Adipose tissue (tissue), 3 donors: ENCODE measurements at places on chromosomes 5 and 9. TPM values are rescaled to one million over a fixed set of nuclear protein-coding genes. Genes with fewer than 3 reads are reported as not detected.

Gene SLC36A3
- not detected for polyA plus RNA-seq

Gene LCN6
- polyA plus RNA-seq = 39.0 TPM

Gene UBE2B
- polyA plus RNA-seq = 49.6 TPM

Gene EGFL7
- polyA plus RNA-seq = 158 TPM

Gene SCGB3A2
- not detected for polyA plus RNA-seq

Gene FOXI1
- 0.24 TPM for polyA plus RNA-seq

Gene PRRT1B
- 0.82 TPM for polyA plus RNA-seq

Gene NXNL2
- 0.39 TPM for polyA plus RNA-seq

Gene SPATA31C1
- not detected for polyA plus RNA-seq

Gene DCTN3
- polyA plus RNA-seq = 84.4 TPM

Gene C5orf58
- not detected for polyA plus RNA-seq

Gene WNK2
- 1.3 TPM for polyA plus RNA-seq

Gene COL15A1
- polyA plus RNA-seq = 7.5 TPM

Gene CARD6
- 19.0 TPM for polyA plus RNA-seq

Gene NEUROG1
- not detected for polyA plus RNA-seq

Gene OLFM1
- polyA plus RNA-seq = 24.8 TPM

Gene ZBTB34
- 2.8 TPM for polyA plus RNA-seq

Gene CDKN2A
- polyA plus RNA-seq = 2.1 TPM

Gene FBP2
- polyA plus RNA-seq = 0.58 TPM

Gene LRRTM2
- 0.16 TPM for polyA plus RNA-seq

Gene SH3TC2
- polyA plus RNA-seq = 0.22 TPM

Gene MOB3B
- 3.3 TPM for polyA plus RNA-seq

Gene PCDH12
- polyA plus RNA-seq = 5.0 TPM

Gene PCDHB9
- polyA plus RNA-seq = 0.79 TPM

Gene DMAC1
- polyA plus RNA-seq = 17.3 TPM

Gene PCDHA4
- polyA plus RNA-seq = under 0.01 TPM

Gene SARDH
- polyA plus RNA-seq = 6.5 TPM

Gene PCDHGA2
- polyA plus RNA-seq = 0.89 TPM

Gene PAPPA
- polyA plus RNA-seq = 2.9 TPM

Gene PRDM9
- polyA plus RNA-seq = not detected

Gene NR3C1
- polyA plus RNA-seq = 31.6 TPM

Gene TTLL11
- polyA plus RNA-seq = 6.1 TPM

Gene TTF1
- polyA plus RNA-seq = 11.5 TPM

Gene BRD9
- polyA plus RNA-seq = 15.6 TPM
